ENCODE measurements at places on chromosomes 5 and 9.

GRCh38 chr9:110124439-110124838 is 83.5 kb downstream of the C9orf152 start:
- no peak for DNase-seq

GRCh38 chr5:44275329-44275728 is 113.9 kb downstream of the FGF10 start:
- no peak for DNase-seq

GRCh38 chr5:15510092-15510491 is 10.1 kb downstream of the FBXL7 start:
- DNase-seq, result no peak

DNA sequence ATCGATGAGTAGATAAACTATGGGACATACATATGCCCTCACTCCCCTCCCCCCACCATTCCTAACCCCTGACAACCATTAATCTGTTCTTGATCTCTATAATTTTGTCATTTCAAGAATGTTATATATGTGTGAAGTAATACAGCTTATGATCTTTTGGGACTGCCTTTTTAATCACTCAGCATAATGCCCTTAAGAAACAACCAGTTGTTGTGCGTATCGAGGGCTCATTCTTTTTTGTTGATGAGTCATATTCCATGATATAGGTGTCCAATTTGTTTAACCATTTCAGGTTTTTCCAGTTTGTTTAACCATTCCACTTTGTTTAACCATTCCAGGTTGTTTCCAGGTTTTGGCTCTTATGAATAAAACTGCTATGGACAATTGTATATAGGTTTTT is 75.6 kb downstream of the ARHGEF28 start:
- no peak for DNase-seq

GRCh38 chr9:3419893-3420292 is 105.9 kb downstream of the RFX3 start:
- no peak for DNase-seq

GRCh38 chr5:75484605-75485004 is 26.8 kb downstream of the CERT1 start:
- DNase-seq, result no peak

GRCh38 chr5:61622156-61622555 is 290.1 kb downstream of the ZSWIM6 start:
- no peak for DNase-seq

GRCh38 chr5:7218141-7218540 is 177.8 kb upstream of the ADCY2 start:
- no peak for DNase-seq

DNA sequence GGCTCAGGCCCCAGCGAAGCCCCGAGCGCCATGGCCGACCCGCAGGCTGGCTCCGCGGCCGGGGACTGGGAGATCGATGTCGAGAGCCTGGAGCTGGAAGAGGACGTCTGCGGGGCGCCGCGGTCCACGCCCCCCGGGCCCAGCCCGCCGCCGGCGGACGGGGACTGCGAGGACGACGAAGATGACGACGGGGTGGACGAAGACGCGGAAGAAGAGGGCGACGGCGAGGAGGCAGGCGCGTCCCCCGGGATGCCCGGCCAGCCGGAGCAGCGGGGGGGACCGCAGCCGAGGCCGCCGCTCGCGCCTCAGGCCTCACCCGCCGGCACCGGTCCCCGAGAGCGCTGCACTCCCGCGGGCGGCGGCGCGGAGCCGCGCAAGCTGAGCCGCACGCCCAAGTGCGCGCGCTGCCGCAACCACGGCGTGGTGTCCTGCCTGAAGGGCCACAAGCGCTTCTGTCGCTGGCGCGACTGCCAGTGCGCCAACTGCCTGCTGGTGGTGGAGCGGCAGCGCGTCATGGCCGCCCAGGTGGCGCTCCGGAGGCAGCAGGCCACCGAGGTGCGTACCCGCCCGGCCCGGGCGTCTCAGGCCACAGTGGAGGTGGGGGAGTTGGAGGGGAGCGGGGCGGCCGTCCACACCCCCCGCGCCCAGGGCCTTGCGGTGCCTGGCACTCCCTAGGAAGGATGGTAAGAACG is 1.6 kb downstream of the DMRT2 start:
- DNase-seq, result no peak

DNA sequence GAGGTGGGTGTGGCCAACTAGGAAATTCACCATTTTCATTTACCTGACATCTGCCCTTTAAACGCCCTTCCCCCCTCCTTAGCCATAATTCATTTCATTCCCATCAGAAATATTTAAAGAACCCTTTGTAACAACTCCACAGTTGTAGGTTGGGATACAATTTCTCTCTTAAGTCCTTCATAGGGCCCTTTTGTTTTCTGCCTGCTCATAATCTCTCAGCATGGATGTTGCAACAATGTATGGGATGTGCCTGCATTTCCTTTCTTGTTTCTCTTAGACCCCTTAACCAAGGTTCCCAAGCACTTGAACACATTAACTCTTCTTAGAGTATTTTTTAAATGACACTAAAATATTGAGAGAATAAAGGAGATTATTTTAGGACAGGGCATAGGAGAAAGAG is 51.7 kb upstream of the MYO10 start:
- no peak for DNase-seq

DNA sequence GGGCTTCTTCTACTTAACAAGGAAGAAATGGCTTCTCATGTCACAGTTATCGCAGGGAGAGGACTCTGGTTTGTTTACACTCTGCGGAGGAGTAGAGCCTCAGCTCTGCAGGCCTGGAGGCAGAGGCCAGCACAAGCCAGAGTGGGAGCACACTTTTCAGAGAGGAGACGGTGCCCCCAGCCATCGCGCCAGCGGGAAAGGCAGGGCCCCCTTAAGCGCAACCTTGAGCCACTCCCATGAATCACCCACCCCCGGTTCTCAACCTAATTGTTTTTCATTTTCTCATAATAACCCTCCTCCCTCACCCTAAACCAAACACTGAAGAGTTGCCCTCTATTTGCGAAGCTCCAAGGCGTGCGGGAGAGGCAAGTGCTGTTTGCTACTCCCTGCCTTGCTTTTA is 208.4 kb upstream of the TBCA start:
- no peak for DNase-seq

DNA sequence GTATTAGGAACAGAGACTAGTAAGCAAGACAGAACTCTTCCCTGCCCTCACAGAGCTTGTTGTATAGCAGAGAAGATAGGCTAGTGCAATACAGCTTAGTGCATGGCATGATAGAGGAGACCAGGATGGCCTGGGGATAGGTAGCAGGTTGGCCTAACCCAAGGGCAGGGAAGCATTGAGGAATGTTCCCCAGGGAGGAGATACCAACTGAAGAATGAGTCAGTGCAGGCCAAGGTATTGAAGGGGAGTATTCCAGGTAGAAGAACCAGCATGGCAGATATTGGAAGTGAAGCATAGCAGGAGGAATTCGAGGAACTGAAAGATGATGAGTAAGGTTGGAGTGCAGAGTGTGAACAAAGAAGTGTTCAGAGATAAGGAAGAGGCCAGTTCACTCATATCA is 138.6 kb upstream of the DHFR start:
- DNase-seq, result no peak

GRCh38 chr5:98791898-98792580 is 18.6 kb downstream of the RGMB start:
- no peak for DNase-seq

DNA sequence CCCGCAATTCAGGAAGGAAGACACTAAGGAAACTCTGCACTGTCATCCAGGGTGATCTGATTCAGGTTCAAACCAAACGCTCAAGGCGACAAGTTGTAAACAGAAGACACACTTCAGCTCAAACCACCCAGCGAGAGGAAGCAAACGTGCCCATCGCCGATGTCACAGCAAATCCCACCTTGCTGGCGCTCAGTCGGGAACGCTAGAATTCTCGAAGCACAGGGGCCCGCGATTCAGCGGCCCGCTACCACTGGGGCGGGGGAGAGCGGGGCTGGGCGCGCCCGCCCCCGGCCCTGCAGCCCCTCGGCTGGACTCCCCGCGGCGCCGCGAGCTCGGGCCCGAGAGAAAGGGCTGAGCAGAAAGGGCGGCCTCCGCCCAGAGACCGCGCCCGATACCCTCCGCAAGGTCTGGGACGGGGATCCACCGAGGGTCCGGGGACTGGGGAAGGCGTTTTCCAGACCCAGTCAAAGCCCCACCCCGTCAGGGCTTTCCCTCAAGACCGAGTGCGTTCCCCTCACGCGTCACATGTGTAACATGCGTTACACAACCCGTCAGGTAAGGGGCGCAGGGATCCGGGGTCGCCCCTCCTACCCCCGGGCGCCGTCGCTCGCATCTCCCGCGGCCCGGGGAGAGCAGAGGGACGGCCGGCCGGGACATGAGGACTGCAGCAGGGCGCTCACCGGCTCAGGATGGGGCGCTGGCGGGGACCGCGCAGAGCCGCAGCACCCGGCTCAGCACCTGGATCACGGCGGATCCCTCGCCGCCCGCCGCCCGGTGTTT is 469 bp downstream of the AGTPBP1 start:
- peak; percentile 43 for DNase-seq

GRCh38 chr5:39424736-39425637 is at the start of gene DAB2:
Gene DAB2, minus strand, starts transcription at chr5:39424980. Its CDS starts 30,660 bp downstream, at chr5:39394320.
- DNase-seq, result peak; percentile 29

DNA sequence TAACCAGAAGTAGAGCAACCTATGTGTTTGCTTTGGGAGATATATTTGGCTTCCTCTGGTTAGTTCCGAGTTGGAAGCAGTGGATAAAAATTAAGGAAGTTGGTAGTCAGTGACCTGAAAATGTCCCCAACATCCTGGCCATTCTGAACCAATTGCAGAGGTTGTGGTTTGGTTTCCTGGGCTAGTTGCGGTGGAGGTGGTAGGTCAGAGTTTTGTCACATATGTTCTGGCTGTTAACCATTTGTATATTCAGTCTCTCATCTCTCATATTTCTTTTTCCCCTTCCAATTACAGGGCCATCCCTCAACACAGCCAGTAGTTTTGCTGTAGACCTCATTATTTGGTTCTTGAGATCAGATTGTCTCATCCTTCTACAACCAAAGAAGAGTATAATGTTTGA is 1026.9 kb downstream of the PTPRD start:
- no peak for DNase-seq

DNA sequence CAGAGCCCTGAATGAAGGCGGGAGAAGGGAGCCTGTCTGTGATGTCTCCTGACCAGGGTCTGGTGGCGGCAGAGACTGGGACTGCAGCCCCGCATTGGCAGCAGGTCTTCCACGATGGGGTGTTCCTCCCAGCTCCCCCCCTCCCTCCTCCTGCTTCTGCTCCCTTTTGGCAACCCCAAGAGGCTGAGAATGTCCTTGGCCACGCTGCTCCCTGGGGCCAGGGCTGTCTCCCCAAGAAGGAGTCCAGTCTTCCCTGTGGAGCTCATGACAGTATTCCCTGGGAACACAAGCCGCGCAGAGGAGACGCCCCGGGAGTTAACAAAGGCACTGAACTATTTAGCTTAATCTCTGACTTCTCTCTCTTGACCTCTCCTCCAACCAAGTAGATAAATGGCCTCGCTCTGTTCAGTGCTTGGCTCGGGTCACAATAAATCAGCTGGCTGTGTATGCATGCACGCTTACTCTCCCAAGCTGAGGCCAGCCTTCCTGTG is 84.0 kb upstream of the NEURL1B start:
- DNase-seq, result no peak

- DNase-seq, result no peak
Measured at GRCh38 chr5:39977066-39977655, 552.4 kb upstream of the DAB2 start.

DNA sequence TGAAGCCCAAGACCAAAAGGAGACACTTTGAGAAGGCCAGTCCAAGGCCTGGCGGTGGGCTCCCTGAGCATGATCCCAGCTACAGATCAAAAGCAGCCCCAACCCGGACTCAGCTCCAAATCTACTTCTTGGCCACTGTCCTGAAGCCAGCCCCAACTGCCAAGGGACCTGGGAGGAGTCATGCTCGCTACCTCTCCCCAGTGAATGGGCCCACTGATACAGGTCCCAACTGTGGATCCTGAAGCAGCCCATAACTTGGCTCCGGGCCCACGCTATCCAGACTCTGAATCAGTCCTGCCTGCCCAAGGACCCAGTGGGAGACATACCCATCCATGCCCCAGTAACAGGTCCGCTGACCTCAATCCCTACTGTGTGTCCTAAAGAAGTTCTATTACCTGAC is 1545.3 kb upstream of the C9orf72 start:
- no peak for DNase-seq

- no peak for DNase-seq
Measured at GRCh38 chr5:62590387-62590786, 11.8 kb downstream of the LRRC70 start.

DNA sequence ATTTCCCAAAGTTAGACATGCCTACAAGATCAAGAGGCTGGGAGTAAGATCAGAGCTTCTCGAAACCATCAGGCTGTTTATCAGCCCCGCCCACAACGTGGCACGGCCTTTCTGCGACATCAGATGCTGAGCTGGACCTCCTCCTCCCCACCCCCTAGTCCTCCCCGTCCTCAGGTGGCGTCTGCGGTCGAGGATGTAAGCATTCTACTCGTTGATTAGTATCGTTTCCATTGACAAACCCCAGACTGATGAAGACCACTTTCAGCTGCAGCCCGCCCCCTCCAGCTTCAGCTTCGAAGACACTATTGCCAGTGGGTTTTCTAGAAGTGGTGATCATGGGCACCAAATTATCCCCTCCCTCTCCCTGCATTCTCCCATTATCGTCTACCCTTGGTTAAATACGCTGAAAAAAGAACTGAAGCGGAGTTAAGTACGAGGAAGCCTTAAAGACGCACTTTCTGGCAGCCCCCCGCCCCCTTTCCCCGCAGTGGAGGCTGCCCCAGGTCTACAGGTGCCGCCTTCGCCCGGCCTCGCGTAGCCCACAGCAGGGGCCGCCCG is 1.1 kb downstream of the PPIC start:
- DNase-seq, result no peak

GRCh38 chr9:394347-395052 is 179.8 kb downstream of the DOCK8 start:
- no peak for DNase-seq

DNA sequence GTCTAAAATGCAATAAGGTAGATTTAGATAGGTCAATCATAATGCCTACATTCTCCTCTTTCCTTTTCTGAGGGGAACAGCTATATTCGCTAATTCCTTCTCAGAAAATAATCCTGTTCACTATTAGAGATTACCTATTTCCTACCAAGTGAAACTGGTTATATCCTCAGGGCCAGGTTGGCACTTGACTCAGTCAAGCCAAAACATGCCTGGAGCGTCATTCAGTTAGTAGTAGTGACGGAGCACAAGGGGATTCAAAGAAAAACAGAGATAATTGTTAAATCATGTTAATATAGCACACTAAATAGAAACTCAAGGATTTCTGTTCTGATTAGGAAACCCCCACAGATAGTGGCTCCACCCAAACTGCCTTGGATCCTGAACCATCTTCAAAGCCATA is 515.4 kb upstream of the PTPRD start:
- no peak for DNase-seq

DNA sequence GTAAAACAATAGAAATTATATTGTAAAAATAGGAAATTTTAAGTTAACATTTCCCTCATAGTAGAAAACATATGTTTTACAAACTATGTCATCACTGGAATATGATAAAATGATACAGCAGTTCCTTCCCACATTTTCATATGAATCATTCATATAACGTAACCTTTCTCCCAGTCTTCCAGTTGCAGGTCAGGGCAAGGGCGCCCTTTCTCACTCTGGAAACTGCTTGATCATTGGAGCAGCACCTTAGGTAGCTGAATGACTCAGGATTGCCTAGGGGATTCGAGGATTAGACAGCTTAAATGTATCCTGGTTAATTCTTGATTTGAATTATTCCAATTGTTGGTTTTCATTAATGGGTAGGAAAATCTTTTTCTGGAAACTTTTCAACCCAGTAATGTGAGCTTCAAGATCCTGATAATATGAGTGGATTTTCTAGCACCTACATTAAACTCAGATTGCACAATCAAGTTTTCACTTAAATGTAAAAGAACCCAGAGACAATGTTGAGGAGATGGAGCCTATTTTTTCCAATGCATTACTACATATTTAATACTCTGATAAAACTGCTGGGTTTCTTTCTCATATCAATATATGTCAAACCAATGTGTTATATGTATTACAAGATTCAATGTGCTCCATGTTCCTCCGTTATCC is 32.6 kb upstream of the ANXA1 start:
- DNase-seq, result no peak
